ENCODE measurements at places on chromosomes 5 and 9.

GRCh38 chr5:88870285-88870684, 12.7 kb downstream of the MEF2C start:
- DNase-seq, result no peak

DNA sequence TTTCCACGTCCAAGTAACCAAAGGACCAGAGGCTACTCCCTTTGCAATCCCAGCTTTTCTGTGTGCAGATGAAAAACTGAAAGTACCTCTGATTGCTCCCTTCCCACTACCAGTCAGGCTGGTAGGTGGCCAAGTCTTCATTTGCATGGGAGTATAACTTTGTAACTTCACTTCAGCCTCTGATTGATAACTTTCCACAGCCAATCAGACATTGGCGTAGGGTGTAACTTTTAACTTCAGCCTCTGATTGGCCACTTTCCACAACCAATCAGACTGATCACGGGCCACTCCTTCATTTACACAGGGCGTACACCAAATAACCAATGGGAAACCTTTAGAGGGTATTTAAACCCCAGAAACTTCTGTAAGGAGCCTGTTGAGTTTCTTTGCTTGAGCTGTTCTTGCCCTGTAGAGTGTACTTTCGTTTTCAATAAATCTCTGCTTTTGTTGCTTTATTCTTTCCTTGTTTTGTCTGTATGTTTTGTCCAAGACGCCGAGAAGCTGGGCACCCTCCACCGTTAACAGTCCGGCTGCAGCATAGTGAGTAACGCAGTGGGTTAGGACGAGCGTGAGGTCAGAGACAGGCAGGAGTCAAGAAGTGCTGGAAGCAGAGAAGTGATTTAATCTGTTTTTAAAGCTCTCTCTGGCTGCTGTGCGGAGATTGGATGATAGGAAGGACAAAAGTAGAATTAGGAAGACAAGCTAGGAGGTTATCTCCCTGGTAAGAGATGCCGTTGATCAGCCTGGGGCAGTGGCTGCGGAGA, 3.5 kb upstream of the EXOSC2 start:
- DNase-seq, result no peak

DNA sequence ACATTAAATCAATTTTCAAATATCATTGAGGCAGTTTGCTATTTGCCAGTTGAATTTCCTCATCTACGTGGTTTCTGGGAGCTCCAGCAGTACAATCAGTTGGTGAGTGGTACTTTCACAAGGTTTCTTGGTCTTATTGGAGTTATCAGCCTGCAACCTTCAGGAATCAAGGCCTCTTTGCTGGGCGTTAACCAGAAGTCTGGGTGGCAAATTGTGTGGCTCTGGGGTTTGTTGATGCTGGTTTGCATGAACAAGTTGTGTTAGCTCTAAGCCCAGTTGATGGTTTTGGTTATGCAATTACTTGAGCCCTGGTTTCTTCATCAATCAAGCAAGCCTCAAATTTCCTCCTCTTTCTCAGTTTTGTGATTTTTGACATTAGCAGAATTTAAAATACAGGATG, 152.9 kb upstream of the ANKRD55 start:
- DNase-seq, result no peak

GRCh38 chr5:42064821-42065220, 139.7 kb downstream of the FBXO4 start:
- DNase-seq, result no peak

- DNase-seq, result no peak
Measured at GRCh38 chr9:3698076-3698475, 172.3 kb upstream of the RFX3 start.

DNA sequence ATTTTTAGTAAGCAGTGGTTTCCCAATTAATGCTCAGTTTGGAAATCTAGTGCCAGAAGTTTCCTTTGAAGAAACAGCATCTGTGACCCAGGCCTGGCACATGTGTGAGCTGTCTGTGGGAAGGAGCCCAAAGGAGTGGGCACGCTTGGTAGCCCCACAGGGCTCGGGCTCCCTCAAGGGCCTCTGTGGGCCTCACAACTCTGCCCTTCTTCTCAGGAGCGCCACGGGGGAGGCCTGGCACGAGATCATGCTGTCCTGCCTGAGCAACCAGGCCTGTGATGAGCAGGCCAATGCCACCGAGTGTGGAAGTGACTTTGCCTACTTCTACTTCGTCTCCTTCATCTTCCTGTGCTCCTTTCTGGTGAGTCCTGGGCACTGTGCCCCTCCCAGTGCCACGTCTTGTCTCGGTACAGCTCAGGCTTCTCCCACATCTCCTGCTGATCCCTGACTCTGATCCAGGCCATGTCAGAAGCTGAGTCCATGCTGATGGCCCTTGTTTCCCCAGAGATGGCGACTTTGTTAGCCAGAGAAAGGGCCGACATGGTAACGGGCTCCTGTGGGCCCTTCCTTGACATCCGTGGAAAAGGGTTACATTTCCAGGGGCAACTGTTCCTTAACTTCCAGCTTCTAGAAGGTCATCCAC, 200.4 kb downstream of the CACNA1B start:
- DNase-seq, result no peak

DNA sequence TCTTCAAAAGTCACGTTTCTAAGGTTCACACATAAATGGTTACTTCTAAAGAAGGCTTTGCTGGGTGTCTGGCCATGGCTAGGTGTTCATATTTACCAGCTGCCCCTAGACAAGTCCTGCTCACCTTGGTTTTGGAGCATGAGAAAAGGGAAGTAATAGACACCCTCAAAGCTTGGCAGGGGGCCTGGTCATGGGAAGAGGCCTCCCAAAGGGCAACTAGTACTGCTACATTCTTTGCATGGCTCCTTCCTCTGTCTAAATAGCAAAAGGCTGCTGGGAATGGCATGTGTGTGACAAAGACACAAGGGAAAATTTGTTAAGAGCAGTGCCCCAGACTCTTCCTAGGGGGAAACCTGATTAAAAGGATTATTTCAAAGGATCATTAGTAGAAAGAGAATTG, 93.4 kb downstream of the NRG2 start:
- no peak for DNase-seq

GRCh38 chr9:31612336-31613030, 772.0 kb upstream of the ACO1 start:
- no peak for DNase-seq

GRCh38 chr5:178522361-178522760, 67.8 kb downstream of the COL23A1 start:
- no peak for DNase-seq

GRCh38 chr9:126548312-126548711, 65.4 kb upstream of the LMX1B start:
- no peak for DNase-seq

DNA sequence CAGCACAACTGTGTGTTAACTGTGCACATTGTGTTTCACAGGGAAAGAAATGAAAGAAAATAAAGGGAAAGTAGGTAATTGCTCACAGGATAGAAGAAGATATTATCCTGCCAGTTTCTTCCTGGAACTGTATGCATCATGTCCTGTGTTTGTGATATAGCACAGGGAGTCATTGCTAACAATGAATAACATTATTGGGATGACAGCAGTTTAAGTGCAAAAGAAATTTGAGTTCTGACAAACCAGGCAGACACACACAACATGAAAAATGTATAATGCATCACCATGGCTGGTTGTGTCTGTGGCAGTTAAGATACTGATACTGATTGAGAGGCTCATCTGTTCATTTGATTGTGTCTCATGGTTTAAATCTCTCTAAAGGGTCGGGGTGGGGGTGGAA, 145.4 kb downstream of the SPATA31D1 start:
- DNase-seq, result no peak

- DNase-seq, result no peak
Measured at GRCh38 chr9:114105236-114105635, 6.1 kb upstream of the KIF12 start.

DNA sequence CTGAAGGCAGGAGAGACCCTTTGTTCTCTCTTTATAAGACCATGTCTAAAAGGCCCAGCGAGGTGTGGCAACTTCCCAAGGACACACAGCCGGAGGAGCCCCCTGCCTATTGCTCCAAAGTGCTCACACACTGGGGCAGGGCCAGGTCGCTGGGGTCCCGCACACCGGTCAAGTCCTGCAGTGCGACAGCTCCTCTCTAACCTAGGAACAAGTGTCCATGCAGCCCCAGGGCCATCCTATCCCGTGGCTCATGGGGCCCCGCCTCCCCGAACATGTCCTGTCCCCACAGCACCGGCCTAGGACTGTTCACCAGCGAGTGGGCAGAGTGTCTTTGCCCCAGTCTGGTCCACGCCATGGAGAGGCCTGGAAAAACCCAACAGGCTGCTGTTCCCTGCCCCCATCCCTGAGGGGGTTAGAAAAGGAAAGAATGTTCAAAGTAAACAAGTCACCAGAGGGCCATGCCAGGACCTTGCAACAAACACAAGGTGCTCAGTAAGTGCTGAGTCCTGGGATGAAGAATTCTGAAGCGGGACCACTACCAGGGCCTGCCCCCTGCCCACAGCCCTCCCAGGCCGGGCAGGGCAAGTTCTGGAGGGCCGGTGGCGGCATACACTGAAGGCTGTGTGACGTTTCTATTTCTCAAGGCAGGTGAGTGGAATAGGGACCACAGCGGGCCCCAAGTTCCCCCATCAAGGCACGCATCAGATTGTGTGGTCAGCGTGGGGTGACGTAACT, 938 bp downstream of the NINJ1 start:
- DNase-seq, result no peak

DNA sequence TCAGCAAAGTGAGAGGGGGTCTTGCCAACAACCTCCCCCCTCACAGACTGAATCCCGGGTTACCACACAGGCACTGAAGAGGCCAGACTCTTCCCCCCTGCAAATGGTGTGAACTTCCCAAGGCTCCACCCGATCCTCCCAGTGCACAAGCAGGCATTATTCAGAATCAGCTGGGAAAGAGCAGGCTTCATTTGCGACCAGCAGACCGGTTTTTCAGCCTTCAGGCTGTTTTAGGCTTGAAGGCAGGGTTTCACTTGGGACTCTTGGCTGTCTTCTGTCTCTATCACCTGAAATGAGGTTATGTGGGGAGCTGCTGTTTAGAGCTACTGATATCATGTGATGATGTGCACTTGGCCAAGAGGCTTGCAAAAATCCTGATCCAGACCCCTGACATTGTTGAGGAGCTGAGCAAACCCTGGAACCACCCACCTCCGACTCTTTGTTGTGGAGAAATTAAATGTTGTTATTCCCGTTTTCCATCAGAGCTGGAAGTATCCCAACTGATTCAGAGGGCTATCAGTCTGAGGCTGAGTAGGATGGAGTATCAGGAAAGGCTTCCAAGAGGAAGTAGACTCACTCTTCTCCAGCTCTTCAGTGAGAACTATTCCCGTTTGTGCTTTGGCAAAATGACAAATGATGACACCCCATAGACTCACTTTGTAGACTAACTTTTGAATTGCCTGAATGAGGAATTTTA, 63.3 kb upstream of the ZFR start:
- DNase-seq, result no peak

DNA sequence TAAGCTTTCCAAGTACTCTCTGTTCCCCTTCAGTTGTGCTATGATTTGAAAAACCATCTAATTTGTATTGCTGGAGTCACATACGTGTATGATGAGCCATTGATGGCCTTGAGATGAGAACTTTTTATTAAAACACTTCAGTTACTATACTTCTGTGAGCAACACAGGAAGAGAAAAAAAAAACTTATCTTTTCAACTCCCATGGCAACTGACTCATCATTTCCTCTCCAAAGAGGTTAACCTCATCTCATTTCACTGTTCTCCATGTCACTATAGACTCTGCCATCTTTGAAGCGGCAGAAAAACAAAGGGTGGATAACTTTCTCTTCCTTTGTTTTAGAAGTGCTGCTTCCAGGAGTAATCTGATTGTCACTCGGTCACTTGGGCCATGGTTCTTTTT, 104.3 kb upstream of the PCSK1 start:
- no peak for DNase-seq

DNA sequence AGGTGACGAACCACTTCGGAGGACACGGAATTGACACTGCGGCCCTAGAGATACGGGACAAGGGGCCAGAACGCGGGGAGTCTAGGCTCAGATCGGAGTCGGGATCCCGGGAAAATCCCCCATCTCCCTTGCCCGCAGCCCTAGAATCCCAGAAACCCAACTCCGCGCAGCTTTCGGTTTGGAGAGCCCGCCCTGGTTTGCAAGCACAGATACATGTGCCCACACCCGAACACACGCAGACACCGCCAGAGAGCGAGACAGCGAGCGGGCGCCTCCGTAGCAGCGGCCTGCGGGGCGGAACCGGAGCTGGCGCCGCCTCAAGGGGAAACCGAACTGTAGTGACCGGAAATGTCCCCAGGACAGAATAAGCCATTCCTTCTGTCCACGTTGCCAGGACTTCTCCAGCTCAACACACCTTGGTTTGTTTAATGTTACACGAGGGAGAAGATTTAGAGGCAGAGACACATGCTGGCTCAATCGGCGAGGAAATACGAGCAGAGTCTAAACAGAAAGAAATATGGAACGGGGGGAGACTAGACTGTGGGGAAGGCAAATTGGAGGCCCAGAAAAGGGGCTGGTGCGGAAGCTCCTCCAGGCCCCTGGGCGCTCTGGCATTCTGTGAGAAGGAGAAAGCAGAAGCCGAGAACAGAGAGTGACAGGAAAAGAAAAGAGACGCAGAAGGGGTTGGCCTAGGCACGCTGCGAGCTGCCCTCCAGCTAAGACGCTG, 2.9 kb upstream of the PAX5 start:
- DNase-seq, result peak; percentile 41

DNA sequence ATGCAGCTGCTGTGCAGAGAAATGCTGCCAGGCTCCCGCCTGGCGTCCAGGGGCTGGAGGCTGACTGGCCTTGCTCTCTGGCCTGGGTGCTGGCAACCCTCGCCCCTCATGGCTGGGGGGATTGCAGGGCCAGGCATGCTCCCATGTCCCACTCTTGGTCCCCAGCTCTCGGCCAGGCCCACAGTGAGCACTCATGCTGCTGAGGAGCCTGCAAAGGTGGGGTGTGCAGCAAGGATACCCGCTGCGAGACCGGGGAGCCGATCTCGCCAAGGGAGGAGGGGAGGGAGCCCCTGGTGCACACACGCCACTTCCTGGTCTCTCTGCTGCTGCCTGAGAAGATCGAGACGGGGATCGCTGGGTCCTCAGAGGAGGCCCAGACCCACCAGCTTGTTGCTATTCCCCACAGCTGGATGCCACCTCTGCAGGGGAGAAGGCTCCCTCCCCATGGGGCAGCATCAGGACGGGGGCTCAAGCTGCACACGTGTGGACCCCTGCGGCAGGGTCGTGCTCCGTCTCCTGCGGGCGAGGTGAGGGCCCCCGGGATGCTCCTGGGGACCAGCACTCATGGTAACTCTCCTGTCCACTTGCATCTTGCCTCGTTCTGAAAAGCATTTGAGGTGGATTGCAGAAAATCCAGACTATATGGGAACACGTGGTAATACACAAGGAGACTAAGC, 14.3 kb upstream of the CACFD1 start:
- DNase-seq, result no peak

GRCh38 chr9:811106-811531, 30.4 kb upstream of the DMRT1 start:
- DNase-seq, result no peak

DNA sequence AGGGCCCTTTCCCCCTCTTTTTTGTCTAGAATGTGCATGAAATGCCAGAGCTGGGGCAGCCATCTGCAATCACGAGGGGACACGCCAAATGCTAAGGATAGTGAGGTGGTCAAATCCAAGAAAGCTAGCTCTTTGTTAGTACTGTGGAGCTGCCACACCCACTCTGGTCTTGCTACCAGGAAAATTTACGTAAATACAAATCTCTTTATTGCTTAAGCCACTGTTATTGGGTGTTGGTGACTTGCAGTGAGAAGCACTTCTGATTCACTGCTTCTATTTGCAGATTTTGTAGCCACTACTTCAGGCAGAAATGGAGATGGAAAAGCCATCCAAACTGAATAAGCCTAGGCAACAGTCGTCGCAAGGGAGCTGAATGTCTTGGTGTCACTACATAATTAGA, 25.6 kb upstream of the SUSD1 start:
- no peak for DNase-seq

All from NCI-H1930 (cell line).